Stimulated activated CD8-positive, alpha-beta memory T cell treated with anti-CD3 and anti-CD28 coated beads, Interleukin-4, amount 100 ng/mL, for 4 hours (primary cell): ENCODE measurements at places on chromosomes 2 and 18.

DNA sequence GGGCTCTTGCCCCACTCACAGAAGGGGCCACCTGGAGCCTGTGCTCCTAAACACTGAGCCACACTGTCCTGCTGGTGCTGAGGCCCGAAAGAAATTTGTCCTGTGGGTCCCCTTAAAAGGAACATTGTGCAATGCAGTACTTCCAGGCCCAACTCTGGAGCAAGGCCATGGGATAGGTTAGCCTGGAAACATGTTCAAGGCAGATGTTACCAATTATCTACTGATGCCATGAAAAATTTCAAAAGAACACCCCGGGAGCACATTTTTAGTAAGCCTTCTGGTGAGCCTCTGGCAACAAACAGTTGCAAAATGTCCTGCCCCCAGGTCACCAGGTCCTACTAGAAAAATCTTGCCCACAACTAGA lies 12.3 kb upstream of the PTMA start:
- DNase-seq = no peak

DNA sequence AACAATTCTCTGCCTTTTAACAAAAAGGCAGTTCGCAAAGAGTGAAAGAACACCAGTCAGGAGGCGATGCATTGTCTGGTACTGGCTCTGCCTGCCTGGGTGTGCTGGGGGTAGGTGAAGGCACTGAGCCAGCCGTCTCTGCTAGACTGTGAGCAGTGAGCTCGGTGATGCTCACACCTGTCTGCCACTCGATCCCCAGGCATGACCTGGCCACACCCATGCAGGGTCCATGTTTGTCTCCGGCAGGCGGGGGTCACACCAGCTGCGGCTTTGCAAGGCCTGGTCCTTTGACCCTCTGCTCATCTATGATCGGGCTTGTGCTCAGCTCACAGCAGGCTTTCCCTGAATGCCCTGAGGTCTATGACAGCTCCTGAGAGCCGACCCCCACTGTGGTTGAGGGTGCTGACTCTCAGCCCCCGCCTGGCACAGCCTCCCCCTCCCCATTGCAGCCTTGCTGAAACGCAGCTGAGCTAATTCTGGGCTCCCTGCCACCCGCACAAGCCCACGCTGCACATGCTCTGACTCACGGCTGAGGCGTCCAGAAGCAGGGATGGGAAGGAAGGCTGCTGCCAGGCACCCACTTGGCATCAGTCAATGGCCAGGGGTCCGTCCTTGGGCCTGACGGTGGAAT lies 23.7 kb downstream of the CRACDL start:
- no peak for DNase-seq

DNA sequence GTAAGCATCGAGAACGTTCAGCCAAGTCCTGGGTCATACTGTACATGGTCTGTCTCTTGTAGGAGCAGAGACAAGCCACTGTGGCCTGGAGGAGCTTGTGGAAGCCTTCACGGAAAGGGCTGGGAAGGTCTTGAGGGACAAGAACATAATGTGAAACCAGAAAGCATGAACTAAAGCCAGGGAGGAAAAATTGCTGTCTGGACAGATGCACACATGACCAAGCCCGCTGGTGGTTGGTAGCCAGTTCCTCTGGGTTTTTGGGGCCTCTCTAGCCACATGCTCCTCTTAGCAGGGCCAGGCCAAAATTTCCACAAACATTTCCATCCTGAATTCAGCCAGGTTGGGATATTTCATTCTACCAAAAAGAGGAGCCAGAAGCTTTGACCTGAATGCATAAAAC lies 196.2 kb upstream of the SIX2 start:
- no peak for DNase-seq

DNA sequence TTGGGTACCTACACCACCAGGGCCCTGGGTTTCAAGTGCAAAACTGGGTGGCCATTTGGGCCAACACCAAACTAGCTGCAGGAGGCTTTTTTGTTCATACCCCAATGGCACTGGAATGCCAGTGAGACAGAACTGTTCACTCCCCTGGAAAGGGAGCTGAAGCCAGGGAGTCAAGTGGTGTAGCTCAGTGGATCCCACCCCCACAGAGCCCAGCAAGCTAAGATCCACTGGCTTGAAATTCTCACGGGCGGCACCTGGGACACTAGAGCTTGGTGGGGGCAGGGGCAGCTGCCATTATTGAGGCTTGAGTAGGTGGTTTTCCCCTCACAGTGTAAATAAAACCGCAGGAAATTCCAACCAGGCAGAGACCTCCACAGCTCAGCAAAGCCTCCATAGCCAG lies 46.0 kb upstream of the FAM110C start:
- no peak for DNase-seq

DNA sequence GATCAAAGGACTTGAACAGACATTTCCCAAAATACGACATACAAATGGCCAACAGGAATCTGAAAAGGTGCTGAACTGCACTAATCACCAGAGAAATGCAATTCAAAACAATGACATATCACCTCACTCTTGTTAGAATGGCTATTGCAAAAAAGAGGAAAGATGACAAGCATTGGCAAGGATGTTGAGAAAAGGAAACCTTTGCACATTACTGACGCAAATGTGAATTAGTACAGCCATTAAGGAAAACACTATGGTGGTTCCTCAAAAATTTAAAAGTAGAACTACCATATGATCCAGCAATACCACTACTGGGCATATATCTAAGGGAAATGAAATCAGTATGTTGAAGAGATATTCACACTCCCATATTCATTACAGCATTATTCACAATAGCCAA lies 57.7 kb upstream of the ASPRV1 start:
- DNase-seq = no peak

DNA sequence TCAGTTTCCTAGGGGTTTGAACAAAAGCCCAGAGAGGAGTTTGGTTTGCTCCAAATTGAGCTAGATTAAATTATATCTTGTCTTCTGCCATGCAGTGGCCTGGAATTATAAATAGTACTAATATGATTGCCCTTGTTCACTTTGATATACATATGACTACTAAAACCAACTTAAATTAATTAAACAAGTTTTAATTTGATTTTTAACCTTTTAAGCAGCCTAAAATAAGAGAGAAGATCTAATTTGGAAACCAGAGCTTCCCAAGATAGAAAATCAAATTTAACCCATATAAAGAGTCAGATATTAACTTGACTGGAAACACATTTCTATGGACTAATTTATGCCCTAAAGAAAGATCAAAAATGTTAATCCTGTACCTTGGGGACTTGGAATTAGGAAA lies 444.5 kb upstream of the SLC8A1 start:
- no peak for DNase-seq

DNA sequence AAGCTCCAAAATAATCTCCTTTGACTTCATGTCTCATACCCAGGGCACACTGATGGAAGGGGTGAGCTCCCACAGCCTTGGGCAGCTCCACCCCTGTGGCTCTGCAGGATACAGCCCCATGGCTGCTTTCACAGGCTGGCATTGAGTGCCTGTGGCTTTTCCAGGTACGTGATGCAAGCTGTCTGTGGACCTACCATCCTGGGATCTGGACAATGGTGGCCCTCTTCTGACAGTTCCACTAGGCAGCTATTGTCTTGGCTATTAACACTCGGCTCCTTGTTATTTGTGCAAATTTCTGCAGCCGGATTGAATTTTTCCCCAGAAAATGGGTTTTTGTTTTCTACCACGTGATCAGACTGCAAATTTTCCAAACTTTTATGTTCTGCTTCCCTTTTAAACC lies 634.2 kb downstream of the TSN start:
- no peak for DNase-seq

DNA sequence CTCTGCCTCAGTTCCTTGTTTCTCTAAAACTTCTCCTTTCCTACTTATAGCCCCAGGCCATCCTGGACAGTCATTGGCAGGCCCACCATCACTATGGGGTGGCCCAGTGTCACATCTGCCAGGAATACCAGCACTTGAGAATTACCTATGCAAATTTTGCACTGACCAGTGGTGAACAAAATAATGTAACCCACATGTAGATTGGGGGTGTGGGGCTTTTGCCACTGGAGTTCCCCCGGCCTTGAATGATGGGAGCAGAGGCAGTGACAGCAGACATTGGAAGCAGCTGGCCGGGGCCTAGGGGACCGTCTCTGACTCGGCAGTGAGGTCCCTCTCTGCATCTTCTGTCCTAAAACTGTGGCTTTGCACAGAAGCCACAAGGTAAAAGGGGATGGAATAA lies 24.9 kb upstream of the DNMT3A start:
- no peak for DNase-seq

GRCh38 chr2:170227507-170227947 lies 49.6 kb downstream of the MYO3B start:
- DNase-seq = no peak

GRCh38 chr2:2812117-2812516 lies 481.0 kb upstream of the MYT1L start:
- DNase-seq = no peak

DNA sequence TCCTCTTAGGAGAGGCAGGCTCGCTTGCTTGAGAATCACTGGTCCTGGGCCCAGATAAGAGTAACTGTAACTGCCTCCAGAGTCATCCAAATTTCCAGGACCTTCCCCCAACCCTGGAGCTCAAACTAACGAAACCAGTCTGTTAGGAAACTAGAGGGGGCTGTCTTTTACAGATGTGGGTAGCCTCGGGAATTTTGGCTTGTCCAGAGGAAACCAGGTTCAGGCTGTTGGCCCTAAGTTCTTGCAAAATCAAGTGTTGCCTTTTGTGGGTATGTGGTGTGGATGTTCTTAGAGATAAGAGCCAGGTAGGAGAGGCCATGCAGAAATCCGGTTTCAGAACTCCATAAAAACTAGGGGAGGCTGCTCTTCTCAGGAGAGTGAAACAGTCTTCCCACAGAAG lies 125.0 kb upstream of the DLX2 start:
- DNase-seq = no peak

DNA sequence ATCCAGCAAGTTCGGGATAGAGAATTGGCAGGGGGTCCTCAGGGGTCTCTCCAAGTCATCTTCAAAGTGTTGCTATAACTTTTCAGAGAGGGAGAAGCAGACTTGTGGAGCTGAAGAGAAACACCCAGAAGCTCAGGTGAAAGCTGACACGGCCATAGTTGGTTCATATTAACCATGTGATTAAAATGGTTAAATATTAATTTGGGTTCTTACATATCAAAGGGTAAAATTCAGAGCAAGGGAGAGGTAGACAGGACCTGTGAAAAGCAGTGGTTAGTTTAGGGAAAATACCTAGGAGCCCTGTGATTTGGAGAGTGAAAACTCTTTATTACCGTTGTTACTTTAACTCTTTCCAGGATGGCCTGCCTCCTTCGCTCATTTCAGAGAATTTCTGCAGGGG lies at the start of gene UGT1A6:
TSS of gene UGT1A6 (plus strand) at position 243 of the 400 bp plus-strand sequence. CDS start at position 358, 115 bp downstream.
- no peak for DNase-seq

DNA sequence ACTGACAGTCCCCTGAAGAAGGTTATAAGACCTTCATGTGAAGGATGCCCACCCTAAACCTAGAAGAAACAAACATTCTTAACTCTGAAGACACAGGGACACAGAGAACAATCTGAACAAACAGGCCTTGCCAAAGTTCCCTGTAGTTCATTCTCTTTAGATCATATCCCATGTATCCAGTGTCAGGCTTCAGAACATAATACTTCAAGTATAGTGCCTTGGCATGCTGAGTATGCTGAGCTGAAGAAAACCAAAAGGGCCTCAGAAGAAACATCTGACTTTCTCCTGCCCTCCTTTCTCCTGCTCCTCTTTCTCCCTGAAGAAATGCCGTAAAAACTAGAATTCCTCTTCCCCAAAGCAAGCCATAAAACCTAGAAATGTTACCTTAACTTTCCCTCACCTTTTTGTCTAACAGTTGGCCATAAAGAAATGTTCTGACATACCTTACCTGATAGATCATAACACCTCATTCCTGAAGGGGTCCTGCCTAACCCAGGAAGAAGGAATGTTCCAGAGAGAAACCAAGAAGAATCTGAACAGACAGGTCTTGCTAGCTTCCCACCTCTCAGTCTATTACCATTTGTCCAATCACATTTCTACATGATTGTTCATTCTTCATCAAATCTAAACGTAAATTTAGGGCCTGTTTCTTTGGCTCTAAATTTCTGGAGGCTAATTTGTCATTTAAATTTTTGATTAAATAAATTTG lies 160.1 kb upstream of the ZC3H15 start:
- no peak for DNase-seq

DNA sequence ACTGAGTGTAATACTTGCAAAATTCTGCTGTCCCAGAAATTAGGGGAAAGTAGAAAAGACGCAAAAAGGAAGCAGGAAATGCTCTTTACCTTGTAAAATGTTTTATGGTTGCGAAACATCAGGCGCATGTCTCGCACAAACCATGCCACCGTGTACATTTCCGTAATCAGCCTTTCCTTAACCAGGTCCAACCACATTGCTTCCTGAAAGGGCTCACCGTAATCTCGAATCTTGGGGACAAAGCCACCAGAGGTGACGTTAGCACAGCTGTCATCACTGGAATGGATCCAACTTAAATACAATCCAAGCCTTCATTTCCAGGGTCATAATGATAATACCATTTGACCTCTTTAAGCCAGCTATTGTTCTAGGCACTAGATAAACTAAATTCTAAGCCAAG lies 49.3 kb downstream of the SP110 start:
- DNase-seq = no peak

DNA sequence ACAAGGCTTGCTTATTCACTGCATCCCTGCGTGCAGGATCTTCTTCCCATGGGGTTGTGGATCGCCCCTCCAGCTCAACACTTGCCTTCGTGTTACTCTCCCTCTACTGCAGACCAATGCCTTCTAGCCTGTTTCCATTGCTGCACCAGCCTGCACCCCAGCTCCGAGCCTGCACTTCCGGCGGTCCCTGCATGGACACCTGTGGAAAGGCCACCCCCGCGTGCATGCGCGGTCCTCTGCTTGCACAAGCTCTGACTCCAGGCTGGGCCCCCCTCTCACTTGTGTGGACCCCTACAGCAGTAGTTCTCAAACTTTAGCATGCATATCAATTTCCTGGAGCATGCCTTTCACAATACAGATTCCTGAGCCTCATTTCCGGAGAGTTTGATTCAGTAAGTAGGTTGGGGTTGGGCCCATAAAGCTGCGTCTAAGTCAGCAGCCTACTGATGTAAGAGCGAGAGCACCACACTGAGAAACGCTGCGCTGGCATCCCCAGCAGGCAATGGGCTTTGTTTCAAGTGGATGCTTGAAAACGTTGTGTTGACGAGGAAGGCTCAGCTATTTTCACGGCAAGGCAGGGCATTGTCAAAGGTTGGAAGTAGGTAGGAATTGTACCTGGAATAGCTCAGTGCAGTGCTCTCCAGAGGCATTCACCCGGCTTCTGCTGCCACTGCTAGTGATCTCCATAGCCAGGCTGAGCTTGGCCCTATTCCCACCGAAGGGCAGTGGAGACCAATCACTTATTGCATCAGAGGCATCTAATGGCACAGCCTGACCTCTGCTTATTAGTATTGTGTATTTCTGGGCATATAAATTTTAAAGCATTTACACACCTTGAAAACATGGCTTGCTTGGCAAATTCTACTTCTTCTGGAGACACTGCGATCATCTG lies 32.6 kb downstream of the CREG2 start:
- DNase-seq = no peak

DNA sequence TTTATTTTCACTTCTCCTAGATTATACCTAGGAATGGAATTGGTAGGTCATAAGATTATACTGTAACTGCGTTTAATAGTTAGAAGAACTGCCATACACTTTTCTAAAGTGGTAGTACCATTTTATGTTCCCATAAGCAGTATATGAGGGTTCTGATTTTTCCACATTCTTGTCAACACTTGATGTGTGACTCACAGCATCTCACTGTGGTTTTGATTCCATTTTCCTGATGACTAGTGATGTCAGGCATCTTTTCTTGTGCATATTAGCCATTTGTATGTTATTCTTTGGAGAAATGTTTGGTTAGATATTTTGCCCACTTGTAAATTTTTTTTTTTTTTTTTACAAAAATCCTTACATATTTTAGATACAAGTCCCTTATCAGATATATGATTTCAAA lies 2.3 kb downstream of the DCAF17 start:
- no peak for DNase-seq
